WTC11 (cell line): ENCODE measurements at places on chromosomes 4 and X. TPM values are rescaled to one million over a fixed set of nuclear protein-coding genes. Genes with fewer than 3 reads are reported as not detected.

AWAT2 gene
- not detected in 3 replicates for total RNA-seq

MAGEA9B gene
- 0.11 to 0.35 TPM (median 0.14 TPM) in 3 replicates for total RNA-seq

LUZP4 gene
- not detected in 3 replicates for total RNA-seq

DHRSX gene
- total RNA-seq: 28.2 to 34.3 TPM (median 33.4 TPM) in 3 replicates

PAGE4 gene
- 0.82 to 1.5 TPM in 2 of 3 replicates, not detected in the other for total RNA-seq

NPFFR2 gene
- 2.5 to 3.0 TPM (median 2.7 TPM) in 3 replicates for total RNA-seq

BBS7 gene
- total RNA-seq: 18.9 to 25.0 TPM (median 20.5 TPM) in 3 replicates

NEIL3 gene
- 9.9 to 13.5 TPM (median 12.0 TPM) in 3 replicates for total RNA-seq

COL25A1 gene
- total RNA-seq: 6.6 to 9.3 TPM (median 8.0 TPM) in 3 replicates

GPRIN3 gene
- total RNA-seq: 1.5 to 2.0 TPM (median 1.5 TPM) in 3 replicates

GRCh38 chr4:169931964-169932363 lies 94.2 kb downstream of the MFAP3L start:
- DNase-seq: no peak

GRCh38 chr4:5143306-5143861 lies 92.1 kb downstream of the STK32B start:
- no peak for DNase-seq

DNA sequence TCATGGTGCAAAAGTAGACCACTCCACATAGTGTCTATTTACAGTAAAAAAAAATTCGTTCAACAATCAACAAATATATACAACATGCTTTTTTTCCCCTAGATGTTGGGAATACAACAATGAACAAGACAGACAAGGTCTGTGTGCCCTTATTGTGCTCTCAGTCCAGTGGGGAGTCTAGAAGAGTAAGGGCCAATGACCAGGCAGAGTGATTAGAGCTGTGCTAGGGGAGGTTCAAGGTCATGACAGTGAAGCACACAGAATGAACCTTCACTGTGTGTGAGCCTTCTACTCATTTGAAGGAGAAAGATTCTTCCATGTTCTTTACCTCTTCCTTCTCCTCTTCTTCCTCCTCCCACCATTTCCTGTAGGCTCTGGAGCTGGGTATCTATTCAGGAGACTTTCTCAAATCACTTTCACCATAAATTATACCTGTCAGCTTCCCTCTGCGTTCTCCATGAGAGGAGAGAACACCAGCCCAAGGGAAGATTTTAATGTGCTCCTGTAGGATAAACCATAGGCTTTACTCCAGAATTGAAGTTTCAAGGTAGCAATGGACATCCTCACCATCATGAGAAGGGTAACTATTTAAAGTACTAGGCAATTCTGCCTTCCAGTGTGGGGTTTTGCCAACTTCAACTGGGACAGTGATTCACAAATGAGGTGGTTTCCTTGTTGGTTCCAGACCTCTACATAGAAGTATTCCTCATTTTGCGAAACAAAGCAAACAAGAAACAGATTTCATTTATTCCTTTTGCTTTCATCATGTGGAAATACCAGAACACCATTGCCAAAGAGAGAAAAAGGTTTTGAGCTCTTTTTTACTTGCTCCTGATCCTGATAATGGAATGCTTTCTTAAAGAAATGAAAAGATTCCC lies 246.9 kb upstream of the GPC4 start:
- no peak for DNase-seq

- no peak for DNase-seq
Observed at GRCh38 chr4:46444318-46445000, 54.5 kb upstream of the GABRA2 start.

DNA sequence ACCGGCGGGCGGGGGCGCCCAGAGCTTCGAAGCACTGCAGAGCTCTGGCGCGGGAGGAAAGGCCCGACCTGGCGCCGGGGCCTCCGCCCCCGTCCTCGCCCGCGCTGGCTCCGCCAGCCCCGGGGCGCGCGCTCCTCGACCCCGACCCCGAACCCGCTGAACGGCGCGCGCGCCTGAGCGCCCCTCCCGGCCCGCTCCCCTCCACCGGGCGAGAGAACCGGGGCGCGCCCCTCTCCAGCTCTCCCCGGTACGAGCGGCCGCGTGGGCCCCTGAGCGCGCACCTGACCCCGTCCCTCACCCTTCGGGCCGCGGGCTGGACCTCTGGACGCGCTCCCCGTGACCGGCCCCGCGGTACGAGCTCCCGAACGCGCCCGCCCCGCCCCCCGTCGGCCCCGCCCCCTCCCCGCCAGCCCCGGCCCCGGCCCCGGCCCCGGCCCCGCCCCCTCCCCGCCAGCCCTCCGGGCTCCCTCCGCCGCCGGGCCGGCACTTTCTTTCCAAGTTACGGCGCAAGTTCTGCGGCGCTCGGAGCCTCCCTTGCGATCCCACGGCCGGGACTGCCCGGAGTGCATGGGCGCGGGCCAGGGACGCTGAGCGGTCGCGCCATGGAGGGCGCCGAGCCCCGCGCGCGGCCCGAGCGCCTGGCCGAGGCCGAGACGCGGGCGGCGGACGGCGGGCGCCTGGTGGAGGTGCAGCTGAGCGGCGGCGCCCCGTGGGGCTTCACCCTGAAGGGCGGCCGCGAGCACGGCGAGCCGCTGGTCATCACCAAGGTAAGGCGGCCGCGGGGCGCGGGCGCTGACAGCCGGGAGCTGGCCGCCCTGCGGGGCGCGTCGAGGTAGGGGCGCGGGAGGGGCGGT lies at the start of gene SHROOM2:
Gene SHROOM2 (plus strand): TSS at position 486 of the 854 bp plus-strand sequence. CDS start 117 bp downstream, at position 603.
- peak; percentile 42 for DNase-seq

DNA sequence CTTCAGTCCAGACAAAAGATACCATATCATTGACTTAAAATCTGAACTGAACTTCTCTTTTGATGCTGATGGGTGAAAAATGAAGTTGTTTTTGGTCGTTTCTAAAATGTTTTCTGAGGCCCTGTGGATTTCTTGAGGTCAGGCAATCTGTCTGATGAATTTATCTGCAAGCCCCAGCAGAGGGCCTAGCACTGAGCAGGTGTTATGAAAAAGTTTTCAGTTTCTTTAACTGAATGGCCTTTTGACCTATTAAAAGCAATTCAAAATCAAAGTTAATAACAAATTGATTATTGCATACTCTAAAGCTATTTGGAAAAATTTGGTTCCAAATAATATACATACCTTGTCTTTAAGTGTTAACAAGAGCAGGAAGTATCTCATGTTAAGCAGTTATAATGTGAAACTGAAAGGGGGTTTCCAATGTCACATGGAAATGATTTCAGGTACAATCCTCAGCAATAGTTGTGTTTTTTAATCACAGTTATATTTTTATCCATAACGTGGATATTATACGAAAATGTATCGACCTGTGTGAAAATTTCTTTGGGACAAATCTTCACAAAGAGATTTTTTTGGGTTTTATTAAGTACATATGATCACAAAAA lies 285.0 kb downstream of the SPANXN1 start:
- DNase-seq: no peak

- DNase-seq: peak; percentile 62
Observed at GRCh38 chrX:153934762-153935325, at the start of gene NAA10. Gene NAA10, minus strand, starts transcription at chrX:153935037. Its CDS starts 133 bp downstream, at chrX:153934904.

DNA sequence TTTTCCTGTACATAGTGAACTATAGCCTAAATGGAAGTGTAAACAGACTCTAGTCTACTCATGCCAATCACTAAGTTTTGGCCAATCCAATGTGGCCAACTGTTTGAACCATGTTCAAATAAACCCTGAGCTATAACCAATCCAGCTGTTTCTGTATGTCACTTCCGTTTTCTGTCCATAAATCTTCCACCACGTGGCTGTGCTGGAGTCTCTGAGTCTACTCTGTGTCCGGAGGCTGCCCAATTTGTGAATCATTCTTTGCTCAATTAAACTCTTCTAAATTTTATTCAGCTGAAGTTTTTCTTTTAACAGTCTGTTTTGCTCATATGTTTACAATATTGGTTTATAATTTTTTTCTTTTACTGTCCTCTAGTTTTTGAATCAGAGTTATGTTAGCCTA lies 112.3 kb upstream of the BANK1 start:
- DNase-seq: no peak

DNA sequence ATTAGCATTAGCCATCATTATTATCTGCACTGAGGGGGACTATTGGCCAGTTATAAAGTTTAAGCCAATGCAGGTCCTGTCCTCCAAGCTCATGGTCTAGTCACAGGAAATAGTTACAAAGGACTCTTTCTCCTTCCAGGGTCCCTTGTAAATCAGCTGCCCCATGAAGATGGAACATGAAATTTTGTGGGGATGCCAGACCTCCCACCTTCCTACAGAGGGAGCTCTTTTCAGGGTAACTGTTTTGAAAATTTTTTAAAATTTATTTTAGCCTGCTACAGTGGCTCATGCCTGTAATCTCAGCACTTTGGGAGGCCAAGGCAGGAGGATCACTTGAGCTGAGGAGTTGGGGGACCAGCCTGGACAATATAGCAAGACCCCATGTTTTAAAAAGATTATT lies 124.4 kb upstream of the SLC34A2 start:
- DNase-seq: no peak

DNA sequence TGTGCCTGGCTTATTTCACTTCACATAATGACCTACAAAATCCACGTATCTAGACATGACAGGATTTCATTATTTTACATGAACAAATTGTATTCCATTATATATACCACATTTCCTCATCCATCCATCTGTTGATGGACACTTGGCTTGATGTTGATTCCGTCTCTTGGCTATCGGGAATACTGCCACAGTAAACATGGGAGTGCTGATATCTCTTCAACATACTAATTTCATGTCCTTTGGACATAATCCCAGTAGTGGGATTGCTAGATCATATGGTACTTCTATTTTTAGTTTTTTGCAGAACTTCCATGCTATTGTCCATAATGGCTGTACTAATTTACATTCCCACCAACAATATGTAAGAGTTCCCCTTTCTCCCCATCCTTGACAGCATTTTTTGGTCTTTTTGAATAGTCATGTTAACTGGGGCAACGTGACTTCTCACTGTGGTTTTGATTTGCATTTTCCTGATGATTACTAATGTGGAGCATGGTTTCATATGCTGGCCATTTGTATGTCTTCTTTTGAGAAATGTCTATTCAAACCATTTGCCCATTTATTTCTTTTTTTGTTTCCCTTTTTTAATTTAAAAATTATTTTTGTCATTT lies 68.9 kb downstream of the HTRA3 start:
- DNase-seq: no peak

DNA sequence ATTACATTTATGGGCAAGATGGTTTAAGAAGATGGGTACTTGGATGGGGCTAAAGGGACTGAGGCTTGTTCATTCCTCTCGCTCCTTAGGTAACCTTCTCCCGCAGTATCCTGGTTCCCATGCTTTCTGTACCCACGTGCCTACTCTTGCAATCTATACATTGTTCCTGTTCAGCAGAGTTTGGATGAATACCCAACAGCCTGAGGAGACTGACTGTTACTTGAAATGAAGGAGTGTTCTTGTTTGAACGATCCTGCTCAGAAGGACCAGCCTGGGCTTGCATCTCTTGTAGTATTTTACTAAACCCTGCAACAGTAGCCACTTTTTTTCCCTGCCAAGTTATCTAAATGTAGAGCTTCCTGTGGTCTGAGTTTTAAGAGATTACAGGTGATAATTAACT lies 33.7 kb upstream of the ADH6 start:
- no peak for DNase-seq

- no peak for DNase-seq
Observed at GRCh38 chrX:110408949-110409588, 50.4 kb downstream of the RTL9 start.

DNA sequence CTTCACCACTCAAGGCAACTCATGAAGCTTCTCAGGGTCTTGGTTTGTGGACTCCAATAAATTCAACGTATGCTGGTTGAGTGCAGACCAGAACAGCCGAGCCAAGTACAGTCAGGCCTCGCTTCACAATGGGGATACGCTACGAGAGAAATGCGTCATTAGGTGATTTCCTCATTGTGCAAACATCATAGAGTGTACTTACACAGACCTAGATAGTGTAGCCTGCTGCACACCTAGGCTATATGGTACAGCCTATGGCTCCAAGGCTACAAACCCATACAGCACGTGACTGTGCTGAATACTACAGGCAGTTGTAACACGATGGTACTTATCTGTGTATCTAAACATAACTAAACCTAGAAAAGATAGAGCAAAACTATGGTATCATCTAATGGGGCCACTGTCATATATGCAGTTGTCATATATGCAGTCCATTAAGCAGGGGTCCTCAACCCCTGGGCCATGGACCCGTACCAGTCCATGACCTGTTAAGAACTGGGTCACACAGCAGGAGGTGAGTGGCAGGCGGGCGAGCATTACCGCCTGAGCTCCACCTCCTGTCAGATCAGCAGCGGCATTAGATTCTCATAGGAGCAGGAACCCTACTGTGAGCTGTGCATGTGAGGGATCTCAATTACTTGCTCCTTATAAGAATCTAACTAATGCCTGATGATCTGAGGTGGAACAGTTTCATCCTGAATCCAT lies 31.5 kb downstream of the RTL5 start:
- no peak for DNase-seq

GRCh38 chrX:113868177-113868576 lies 715.7 kb upstream of the HTR2C start:
- DNase-seq: no peak

DNA sequence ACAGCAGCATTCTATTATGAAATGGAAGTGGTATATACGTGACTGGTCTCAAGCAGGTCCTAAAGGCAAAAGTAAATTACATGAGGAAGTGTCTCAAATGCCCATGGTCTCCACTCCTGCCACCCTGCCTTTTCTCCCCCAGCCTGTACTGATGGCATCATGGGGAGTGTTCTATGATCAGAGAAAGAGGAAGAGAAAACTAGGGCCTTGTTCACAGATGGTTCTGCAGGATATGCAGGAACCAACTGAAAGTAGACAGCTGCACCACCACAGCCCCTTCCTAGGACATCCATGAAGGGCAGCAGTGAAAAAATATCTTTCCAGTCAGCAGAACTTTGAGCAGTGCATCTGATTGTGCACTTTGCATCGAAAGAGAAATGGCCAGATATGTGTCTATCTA lies 901.5 kb downstream of the ARAP2 start:
- DNase-seq: no peak

- DNase-seq: peak; percentile 50
Observed at GRCh38 chr4:86302251-86302650, 57.6 kb downstream of the MAPK10 start.

DNA sequence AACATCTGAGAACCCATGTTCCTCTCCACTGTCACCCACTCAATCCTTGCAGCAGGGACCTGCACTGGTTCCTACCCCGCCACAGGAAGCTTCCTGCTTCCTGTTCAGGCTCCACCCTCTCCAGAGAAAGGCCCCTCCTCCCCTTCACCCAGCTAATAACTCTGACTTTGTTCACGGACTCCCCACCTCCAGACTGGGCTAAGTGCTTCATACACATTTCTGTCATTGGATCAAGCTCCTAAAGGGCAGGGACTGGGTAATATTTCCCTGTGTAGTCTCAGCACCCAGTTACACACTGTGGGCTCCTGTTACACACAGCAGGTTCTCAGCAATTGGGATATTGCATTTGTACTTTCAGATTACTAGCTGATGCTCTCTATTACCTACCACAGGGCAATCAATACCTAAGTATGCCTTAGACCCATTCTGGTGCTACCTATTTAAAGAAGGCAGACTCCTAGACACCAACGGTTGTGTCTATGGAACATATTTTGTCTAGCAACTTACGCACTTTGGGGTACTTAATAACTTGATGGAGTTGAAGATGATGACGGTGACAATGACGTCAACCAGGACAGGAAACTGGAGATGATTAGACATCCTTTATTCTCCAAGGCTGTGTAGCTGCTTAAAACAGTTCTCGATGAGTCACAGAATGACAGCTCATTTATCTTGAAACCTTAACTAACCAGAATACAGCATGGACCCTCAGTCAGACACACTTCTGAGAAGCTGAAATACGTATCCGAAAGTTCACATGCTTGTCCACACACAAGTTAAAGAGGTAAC lies 58.1 kb downstream of the MAML3 start:
- DNase-seq: no peak
